ENCODE measurements at places on chromosomes 12 and 14.

DNA sequence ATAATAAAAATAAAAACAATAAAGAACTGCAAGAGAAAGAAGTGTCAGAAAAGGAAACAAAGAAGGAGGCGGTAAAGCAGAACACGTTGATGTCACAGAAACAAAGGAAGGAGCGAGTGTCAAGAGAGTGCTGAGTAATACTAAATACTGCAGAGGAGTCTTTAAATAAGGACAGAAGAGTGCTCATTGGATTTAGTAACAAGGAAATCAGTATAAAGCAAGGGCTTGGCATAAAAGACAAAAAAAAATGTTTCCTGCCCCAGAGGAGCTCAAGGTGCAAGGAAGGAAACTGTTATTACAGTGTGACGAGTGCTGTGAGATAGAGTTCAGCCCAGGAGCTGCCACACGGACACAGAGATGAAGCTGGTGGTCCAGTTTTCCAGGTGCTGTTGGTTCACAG is 8.4 kb upstream of the TUBA1A start:
- DNase-seq: no peak

- DNase-seq: no peak
Observed at GRCh38 chr14:58738876-58739275, 101.1 kb downstream of the DACT1 start.

DNA sequence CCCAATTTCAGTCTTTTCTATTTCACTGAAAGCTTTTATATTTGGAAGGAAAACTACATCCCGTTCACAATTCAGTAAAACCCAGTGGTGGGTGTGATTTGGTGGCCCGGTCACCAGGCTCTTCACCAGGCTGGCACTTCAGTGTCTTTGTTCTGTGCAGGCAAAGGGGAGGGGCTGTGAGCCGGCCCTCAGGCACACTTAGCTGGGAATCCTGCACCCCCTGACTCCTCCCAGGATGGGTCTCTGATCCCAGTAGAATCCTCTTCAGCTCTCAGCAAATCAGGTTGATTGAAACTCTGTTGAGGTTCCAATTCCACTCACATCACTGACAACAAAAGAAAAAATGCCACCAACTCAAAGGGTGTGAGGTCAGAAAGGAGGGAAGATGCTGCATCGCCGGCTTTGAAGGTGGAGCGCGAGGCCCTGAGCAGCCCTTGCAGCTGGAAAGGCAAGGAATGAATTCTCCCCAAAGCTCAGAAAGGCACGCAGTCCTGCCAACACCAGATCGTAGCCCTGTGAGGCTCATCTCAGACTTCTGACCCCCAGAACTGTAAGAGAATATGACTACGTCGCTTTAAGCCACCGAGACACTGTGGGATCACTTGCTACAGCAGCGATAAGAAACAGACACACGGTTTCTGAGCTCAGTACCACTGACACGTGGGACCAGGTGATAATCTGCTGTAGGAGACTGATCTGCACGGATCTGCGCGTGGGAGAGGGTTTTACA is 166.6 kb downstream of the PIWIL1 start:
- no peak for DNase-seq

- no peak for DNase-seq
Observed at GRCh38 chr12:102833687-102834441, 83.2 kb downstream of the PAH start.

GRCh38 chr12:55041345-55042055 is 21.7 kb downstream of the NEUROD4 start:
- no peak for DNase-seq

- no peak for DNase-seq
Observed at GRCh38 chr12:67419810-67420209, 150.7 kb downstream of the CAND1 start.

- DNase-seq: no peak
Observed at GRCh38 chr14:79916892-79917291, 294.4 kb downstream of the DIO2 start.

GRCh38 chr14:102255401-102256190 is 49.4 kb downstream of the MOK start:
- DNase-seq: no peak

DNA sequence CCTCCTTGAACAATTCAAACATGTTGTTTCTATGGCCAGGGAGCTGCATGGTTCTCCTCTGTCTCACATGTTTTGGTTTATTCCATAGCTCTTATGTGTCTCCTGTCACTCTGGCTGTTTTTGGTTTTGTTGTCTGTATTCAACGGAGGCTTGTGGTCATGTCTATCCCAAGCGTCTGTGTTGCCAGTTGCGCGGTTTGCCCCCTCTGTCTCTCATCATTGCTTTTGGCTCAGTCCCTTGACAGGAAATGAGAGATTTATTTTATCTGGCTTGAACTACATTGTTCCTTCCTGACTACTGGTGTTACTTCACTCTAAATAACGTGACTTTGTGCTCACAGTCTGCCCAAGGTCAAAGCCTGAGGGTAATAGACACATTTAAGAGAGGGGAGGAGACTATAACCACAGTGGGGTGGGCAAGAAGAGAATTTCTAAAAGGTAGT is 96.4 kb upstream of the SOX5 start:
- DNase-seq: no peak

DNA sequence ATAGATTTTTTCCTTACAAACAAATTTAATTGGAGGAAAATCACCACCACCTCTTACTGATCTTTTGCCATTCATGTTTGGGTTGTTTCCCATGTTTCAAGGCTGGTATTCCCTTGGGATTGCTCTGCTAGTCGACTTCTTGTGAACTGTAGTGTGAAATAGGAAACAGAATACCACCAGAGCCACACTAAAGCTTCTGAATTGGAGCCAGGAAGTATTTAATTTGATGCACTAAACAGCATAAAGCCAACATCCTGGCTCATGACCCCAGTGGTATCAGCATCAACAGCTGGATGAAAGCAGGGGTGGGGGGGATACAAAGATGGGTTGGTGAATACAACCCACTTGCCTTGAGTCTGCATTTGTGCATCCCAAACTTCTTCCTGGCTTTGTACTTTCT is 127.5 kb downstream of the TBC1D30 start:
- DNase-seq: no peak

- no peak for DNase-seq
Observed at GRCh38 chr12:57741413-57741789, 2.9 kb upstream of the AGAP2 start.

GRCh38 chr14:100159094-100159864 is at the start of gene DEGS2:
Gene DEGS2, minus strand, starts transcription at chr14:100159645. Its CDS starts 58 bp downstream, at chr14:100159587.
- no peak for DNase-seq

DNA sequence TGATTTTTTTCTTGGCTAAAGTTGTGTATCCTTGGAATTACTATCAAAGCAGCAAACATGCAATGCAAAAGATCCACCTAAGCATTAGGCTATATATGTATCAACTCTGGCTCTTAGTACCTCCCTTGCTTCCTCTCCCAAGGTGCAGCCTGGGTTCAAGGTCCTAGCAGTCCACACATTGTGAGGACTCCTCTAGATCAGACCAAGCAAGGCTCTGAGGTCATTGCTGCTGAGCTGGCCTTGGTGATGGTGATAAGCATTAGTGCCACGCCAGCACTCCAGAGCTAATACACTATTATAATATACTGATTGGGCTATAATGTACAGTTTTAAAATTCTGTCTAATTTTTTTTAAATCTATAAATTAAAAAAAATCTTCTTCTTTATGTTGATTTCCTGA is 196.9 kb upstream of the BTG1 start:
- no peak for DNase-seq

DNA sequence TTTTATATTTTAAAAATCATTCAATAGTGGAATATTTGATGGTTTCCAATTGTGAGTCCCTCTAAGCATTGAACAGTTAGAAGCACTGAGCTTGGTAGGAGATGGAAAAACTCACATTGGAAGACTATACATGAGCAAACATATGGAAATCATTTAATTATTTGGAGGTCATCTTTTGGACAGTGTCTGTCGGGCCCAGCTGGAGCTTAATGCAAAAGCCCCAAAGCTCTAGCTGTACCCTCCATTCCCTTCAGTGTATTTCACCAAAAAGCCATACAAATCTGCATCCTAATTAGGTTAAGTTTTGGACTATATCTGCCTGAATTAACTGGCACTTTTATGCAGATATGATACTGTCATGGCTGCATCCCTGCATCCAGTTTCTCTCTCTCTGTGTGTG is 365.7 kb downstream of the FLRT2 start:
- no peak for DNase-seq

- DNase-seq: no peak
Observed at GRCh38 chr12:91065396-91065795, 7.6 kb upstream of the KERA start.

- no peak for DNase-seq
Observed at GRCh38 chr14:104461676-104462449, 117.7 kb upstream of the C14orf180 start.

DNA sequence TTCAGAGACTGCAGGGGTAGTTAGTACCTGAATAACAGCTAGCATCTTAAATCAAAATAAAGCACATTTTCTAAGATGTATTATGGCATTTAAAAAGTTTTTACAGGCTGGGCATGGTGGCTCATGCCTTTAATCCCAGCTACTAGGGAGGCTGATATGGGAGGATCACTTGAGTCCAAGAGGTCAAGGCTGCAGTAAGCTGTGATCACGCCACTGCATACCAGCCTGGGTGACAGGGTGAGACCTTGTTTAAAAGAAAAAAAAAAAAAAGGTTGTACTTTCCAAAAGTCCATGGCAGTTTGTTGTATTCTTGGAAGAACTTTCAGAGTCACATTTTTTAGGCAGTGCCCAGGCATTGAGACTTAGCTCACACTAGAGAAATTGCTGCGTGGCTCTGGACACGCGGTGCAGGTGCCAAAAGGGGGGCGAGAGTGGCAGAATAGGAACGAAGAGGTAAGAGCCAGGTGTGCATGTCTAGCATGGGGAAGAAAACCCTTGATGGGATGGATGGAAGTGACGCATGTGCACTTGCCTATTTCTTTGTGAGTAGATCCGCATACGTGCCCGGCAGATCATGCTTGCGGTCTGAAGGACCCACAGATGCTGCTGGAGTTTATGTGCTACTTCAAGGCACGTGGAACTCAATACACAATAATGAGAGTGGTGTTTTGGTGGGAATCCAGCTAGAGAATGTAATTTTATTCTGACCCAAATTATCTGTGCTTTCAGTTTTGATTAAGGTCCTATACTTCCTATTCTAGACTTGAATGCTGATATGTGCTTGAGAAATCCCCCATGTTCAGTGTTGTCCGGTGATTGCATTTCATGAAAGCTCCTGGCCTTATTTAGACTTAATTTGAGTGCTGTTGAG is 11.9 kb downstream of the ANKRD13A start:
- no peak for DNase-seq

DNA sequence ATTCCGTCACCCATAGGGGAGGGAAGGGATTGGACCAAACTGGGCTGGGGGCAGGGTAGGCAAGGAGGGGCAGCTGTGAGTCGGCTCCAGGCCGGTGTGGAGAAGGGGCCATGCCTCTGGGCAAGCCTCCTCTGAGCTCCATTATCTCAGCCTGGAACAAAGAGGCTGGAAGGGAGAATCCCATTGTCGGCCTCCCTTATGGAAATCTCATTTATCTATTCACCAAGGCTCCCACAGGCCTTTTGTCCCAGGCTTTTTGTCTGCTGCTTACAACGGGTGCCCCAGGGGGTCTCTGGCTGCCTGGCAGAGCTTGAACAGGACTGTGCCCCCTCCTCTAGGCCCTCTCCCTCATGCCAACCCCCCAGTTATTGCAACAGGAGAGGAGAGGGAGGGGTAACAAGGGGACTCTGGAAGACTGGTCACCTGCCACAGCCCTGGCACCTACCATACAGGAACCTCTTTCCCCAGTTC is 19.5 kb downstream of the FIGNL2 start:
- DNase-seq: no peak
